ENCODE measurements at places on chromosomes 1 and 21. TPM values are rescaled to one million over a fixed set of nuclear protein-coding genes. Genes with fewer than 3 reads are reported as not detected.

The C1QB gene
- total RNA-seq: not detected

The OR10K2 gene
- not detected for total RNA-seq

The RXRG gene
- total RNA-seq: not detected

The LCE2C gene
- not detected for total RNA-seq

All from airway epithelial cell (primary cell).